ENCODE measurements at places on chromosomes 16 and 17.

DNA sequence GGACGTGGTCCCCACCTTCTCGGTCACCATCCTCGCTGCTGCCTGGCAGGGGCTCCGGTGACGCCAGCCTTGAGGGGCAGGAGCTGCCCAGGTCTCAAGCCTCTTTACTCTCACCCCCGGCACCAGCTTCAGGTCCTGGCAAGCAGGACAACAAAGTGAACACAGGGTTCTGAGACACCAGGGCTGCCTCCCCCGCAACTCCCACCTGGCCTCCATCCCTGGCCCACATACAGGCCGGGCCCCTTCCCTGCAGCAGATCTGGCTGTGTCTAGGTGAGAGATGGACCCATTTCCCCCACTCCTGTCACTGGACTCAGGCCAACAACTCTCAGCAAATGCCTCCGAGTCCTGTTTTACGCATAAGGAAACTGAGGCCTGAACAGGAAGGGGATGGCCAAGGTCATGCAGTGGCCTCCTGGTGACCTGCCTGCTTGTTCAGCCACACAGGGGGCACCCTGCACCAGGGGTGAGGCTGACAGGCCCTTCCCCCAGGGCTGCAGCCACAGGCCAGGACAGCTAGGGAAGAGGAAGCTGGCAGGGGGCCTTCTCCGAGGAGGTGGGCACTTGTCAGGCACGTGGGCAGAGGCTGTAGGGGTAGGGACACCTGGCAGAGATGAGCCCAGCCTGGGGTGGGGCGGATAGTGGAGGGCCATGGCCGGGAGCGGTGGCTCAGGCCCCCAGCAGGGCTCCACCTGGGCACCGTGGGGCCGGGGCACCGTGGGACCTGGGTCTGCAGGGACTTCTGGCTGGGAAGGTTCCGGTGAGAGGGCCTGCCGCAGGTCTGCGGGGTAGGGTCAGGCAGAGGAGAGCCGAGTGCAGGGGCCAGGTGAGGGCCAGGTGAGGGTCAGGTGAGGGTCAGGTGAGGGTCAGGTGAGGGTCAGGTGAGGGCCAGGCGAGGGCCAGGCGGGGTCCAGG is 46.7 kb upstream of the PVALEF start:
- DNase-seq: no peak

DNA sequence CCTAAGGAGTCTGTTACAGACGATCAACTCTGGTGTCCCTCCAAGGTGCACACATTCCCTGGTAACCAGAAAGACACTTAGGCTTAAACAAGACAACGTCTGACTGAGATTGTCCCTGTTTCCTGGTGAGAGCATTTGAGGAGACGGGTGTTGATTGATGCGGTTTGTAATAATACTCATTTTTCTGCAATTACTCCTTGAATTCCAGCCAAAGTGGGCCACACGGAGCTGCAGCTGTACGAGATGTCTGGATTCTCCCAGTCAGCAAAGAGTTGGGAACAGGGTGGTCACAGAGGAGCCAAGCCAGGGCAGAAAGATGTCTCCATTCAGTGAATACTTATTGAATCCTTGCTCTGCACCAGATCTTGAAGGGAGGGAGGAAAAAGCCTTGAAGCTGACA is 30.9 kb upstream of the CES5A start:
- no peak for DNase-seq

DNA sequence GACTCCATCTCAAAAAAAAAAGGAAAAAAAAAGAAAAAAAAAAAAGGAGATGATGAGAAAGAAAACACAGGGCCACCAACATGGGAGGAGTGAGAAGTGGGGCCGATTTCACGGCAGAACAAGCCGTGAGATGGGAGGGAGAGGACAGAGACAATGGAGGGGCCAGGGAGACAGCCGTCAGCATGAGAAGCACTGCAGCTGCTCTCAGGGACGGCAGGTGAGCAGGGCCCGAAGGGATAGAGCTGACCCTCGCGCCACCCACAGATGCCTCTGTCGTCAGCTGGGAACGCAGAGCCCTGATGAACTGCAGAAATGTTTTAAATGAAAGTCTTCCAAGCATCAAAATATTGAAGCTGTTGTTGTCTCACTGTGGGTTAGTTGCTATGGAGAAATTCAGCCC is 20.3 kb downstream of the PITPNM3 start:
- DNase-seq: no peak

GRCh38 chr16:14314116-14314515 is 243.0 kb downstream of the MRTFB start:
- no peak for DNase-seq

DNA sequence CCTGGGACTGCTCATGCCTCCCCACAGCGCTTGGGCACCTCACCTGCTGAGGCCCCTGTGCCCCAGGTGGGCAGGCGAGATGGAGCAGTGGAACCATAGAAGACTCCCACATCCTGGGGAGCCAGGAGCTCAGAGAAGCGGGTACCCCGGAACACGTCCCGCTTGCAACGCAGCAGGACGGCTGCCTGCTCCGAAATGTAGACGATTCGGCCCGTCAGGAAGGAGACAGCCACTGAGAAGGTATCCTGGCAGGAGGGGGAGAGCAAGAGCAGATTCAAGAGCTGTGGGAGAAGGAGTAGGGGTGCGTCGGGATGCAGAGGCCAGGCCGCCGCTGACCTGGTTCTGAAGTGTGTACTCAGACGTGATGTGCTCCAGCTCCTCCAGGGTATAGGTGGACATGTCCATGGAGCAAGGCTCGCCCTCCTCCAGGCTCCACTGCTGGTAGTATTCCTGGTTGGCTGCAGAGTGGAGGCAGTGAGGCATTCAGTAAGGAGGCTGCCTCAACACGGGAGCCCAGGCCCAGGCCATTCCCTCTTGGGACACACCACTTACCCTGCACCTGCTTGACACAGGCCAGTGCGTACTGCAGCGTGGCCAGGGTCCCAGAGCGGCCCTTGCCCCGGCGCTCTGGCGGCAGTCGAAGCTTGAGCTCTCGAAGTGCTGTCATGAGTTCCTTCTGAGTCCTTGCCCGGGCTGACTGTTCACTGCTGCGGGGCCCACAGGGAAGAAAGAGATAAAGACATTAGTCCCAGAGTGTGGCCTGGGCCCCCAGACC is 2.6 kb downstream of the PER1 start:
- DNase-seq: no peak

DNA sequence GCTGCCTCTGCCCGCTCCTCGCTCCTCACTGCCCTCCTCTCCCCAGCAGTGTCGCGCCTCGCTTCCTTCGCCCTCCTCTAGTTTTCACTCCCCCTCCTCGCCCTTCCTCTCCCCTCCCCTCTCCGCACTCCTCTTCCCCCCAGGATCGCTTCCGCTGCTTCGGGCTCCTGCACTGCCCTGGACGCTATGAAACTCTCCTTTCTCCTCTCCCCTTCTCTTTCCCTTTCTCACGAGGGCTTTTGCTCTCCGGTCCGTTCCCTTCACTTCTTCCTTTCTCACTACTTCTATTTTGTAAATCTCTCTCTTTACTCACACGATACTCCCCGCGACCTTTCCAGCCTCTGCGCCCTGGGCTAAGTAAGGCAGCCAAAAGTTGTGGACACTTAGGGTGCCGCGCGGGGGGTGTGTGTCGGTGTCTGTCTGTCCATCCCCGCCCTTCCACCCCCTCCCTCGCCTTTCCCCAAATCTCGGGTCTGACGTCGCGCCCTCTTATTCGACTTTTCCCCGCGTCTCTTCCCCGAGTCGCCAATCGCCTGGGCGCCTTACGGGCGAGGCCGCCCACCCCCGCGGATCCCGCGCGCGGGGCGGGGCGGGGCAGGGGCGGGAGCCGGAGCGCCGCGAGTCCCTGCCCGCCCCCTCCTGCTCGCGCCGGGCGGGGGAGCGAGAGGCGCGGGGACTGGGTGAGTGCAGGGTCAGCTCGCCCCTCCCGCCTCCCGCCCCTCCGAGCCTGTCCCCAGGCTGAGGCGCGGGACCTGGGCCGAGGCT is at the start of gene IRX3:
TSS of gene IRX3 (minus strand) at position 422 of the 765 bp plus-strand sequence. CDS start 737 bp downstream, outside the sequence.
- DNase-seq: no peak

DNA sequence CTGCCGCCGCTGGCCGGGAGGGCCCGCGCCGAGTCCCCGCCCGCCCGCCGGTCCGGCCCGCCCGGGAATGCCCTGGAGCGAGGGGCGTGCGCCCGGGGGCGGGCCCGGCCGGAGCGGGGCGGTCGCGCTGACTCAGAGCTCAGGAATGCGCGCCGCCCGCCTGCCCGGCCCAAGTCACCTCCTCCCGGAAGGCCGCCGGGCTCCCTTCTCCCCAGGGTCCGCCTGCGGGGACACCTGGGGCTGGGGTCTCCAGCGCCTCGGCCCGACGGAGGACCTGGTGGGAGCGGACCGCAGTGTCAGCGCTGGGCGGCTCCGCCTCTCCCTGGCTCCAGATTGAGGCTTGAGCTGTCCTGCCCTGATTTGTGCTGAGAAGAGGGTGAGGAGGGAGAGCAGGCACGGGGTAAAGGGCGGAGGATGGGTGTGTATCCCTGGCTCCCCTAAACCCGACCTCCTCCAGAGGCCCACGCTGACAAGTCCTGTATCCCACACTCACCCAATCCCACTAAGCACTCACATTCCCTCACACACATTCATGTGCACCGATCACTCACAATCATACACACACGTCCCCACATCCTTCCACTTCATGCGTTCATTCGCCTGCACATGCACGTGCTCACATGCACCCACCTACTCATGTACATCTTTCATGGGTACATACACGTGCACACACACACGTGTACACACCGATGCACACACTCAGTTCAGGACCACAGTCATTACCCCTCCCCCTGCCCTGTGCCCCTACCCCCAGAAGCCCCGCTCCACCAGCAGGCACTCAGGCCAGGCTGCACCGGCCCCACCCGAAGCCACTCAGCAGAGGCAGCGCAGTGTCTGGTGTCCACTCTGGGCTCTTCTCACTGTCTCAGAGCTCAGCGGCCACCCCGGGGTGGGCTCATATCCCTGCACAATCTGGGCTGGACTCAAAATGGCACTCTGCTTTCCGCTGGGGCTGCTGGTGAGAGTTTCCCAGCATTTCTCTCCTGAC is at the start of gene RHBDF1:
TSS of gene RHBDF1 (minus strand) at position 71 of the 988 bp plus-strand sequence. CDS start 7,616 bp downstream, outside the sequence.
- no peak for DNase-seq

- no peak for DNase-seq
Observed at GRCh38 chr17:83117583-83117982, 38.2 kb downstream of the METRNL start.

GRCh38 chr17:38341035-38341721 is 2.6 kb downstream of the GPR179 start:
- DNase-seq: no peak

DNA sequence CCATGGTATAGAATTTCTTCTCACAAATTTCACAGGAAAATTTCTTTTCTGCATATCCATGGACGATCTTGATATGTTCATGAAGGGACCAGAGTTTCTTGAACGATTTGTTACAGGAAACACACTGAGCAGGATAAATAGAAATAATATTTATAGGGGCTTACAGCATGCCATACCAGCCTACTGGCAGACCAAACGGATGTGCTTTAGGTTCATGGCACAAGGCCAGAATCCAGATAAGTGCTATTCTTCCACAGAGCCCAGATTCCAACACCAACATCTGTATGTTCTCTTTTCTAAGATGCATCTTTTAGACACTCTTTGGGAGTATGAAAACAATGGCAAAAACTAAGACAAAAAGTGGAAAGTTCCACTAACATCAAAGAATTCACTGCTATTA is 49.3 kb downstream of the ZNF652 start:
- DNase-seq: no peak

- peak; percentile 31 for DNase-seq
Observed at GRCh38 chr16:89828199-89828869, at the start of gene SPIRE2. Gene SPIRE2, plus strand, starts transcription at chr16:89828475. Its CDS starts 76 bp downstream, at chr16:89828551.

GRCh38 chr17:28717578-28718332 is at the start of gene RAB34:
Gene RAB34, minus strand, starts transcription at chr17:28717868. Its CDS starts 602 bp downstream, at chr17:28717266.
- no peak for DNase-seq

DNA sequence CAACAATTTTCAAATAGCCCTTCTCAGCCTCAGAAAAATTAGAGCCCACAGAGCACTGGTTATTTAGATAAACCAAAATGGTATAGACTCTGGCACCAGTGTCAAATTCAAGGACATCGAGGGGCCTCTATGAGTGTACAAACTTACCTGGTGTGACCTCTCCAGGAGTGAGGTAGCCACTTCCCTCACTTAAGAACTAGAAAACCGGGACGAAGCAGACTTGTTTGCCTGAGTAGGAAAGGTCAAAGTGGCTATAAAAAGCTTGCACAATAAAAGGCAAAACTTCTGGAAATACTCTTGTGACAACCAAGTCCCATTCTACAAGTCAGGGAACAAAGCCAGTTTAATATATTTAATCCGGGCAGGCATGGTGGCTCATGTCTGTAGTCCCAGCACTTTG is 39.2 kb upstream of the PRSS54 start:
- DNase-seq: no peak

- no peak for DNase-seq
Observed at GRCh38 chr16:73280388-73280787, 232.5 kb upstream of the ZFHX3 start.
